H9 (cell line): ENCODE measurements at places on chromosomes 3 and 15. TPM values are rescaled to one million over a fixed set of nuclear protein-coding genes. Genes with fewer than 3 reads are reported as not detected.

DNA sequence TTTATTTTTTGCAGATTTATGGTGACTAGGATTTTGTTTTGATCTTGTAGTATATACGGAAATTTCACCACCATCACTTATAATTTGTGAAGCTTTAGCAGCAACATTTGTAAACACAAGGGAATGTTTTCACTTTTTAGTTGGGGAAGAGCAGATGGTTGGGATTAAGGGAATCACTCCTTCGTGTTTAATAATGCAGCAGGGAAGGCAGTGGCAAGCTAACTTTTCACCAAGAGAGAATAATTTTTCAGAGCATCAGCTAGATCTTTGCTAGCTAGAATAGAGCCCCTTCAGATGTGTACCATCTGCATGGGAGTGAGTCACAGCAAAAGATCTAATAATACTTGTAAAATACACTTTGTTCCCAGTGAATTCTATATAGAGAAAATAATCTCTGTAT is 632.7 kb downstream of the CADM2 start:
- no peak for DNase-seq
- H3K4me3 ChIP-seq: no peak overlapping the region
- no peaks in the 10 kb centered on the region for H3K36me3 ChIP-seq

The GOLGA8S gene
- 0.07 TPM in 2 replicates for total RNA-seq

The TERC gene
- total RNA-seq: 12.9 and 14.1 TPM in 2 replicates

GRCh38 chr3:9196020-9196419 is 53.4 kb downstream of the SRGAP3 start:
- no peak overlapping the region for H3K4me3 ChIP-seq
- DNase-seq: peak; percentile 53
- no peaks in the 10 kb centered on the region for H3K36me3 ChIP-seq
- H3K27ac ChIP-seq: no peak overlapping the region

DNA sequence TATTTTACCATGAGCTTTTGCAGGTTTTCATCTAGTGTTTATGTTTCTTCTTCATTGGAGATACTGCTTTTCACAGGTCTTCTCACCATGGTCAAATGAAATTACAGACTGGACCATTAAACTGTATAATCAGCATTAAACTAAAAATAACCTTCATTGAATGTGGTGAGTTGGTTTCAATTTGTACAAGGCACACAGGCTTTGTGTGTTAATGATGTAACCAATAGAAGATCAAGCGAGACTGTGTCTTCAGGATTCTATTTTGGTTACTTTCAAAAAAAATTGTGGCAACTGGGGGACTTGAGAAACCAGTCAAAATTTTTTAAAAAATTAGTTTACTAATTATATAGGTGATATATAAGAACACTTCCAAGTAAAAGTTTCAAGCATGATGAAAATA is 54.3 kb upstream of the GCSAM start:
- no peak overlapping the region for H3K4me3 ChIP-seq
- no peaks in the 10 kb centered on the region for H3K27me3 ChIP-seq
- no peak for DNase-seq
- no peaks in the 10 kb centered on the region for H3K4me1 ChIP-seq
- H3K27ac ChIP-seq: no peak overlapping the region
- peaks cover 2% of the 10 kb centered on the region for H3K36me3 ChIP-seq

- H3K36me3 ChIP-seq: no peaks in the 10 kb centered on the region
- H3K4me1 ChIP-seq: no peaks in the 10 kb centered on the region
- no peak for DNase-seq
- no peaks in the 10 kb centered on the region for H3K27me3 ChIP-seq
- no peak overlapping the region for H3K4me3 ChIP-seq
- no peak overlapping the region for H3K27ac ChIP-seq
These were observed 187.0 kb upstream of the ROBO1 start for GRCh38 chr3:79954756-79955155.

The TADA3 gene
- 49.8 and 51.3 TPM in 2 replicates for total RNA-seq

The PPP1R14D gene
- not detected in 2 replicates for total RNA-seq

DNA sequence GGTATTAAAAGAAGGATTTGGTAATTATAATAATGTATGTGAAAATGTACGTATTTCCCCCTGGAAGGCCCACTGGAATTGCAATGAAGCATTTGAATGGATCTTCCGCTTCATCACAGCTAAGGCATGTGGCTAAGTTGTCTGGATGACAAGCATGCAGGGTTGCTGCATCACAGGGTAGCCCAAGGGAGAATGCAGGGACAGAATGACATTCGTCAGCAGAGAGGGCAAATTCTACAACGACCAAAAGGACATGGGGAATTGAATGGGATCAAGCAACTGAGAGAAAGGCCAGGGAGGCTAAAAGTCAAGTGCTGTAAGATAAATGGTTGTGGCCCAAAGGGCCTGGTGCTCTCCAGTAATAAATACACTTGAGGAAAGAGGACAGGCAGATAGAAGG is 95.4 kb downstream of the ISL2 start:
- no peak overlapping the region for H3K4me3 ChIP-seq
- no peaks in the 10 kb centered on the region for H3K27me3 ChIP-seq
- no peak overlapping the region for H3K27ac ChIP-seq
- DNase-seq: peak; percentile 36

- 0 out of 3 replicates have a peak, but pooled peaks cover 1% of the 10 kb centered on the region for H3K36me3 ChIP-seq
- no peak overlapping the region for H3K4me3 ChIP-seq
- H3K27ac ChIP-seq: no peak overlapping the region
- no peak for DNase-seq
- no peaks in the 10 kb centered on the region for H3K27me3 ChIP-seq
These were observed 30.1 kb downstream of the PLOD2 start for GRCh38 chr3:146130881-146131371.

GRCh38 chr3:82355228-82355627 is 593.8 kb upstream of the GBE1 start:
- H3K27ac ChIP-seq: no peak overlapping the region
- DNase-seq: no peak
- H3K36me3 ChIP-seq: peaks cover 6% of the 10 kb centered on the region; the same call in 1 of the 2 replicates
- H3K4me1 ChIP-seq: peaks cover 2% of the 10 kb centered on the region; the same call in 1 of the 2 replicates
- H3K27me3 ChIP-seq: no peaks in the 10 kb centered on the region

The TGM5 gene
- total RNA-seq: not detected in 2 replicates

DNA sequence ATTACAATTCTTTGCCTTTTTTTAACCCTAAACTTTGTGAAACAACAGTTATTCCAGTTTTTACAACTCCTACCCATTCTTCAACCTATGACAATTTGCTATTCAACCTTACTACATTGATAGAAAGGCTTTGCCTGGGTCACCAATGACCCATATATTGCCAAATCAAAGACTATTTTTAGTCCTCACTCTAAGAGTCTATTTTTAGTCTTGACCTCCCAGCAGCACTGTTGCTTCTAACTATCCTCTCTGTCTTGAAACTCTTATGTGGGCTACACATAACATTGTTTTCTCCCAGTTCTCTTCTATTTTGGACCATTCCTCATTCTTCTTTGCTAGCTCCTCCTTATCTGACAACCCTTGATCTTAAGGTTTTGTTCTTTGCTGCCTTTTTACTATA is 71.4 kb downstream of the C3orf80 start:
- H3K36me3 ChIP-seq: no peaks in the 10 kb centered on the region; the same call in 1 of the 2 replicates
- no peak for DNase-seq
- no peak overlapping the region for H3K4me3 ChIP-seq
- H3K27ac ChIP-seq: no peak overlapping the region
- H3K27me3 ChIP-seq: no peaks in the 10 kb centered on the region
